ENCODE measurements at places on chromosomes 12 and 14. TPM values are rescaled to one million over a fixed set of nuclear protein-coding genes. Genes with fewer than 3 reads are reported as not detected.

The ZNF891 gene
- total RNA-seq = 1.8 TPM

The DAO gene
- total RNA-seq = not detected

The ZNF384 gene
- total RNA-seq = 56.2 TPM

- no peak overlapping the region for H3K4me3 ChIP-seq
- no peak overlapping the region for H3K27ac ChIP-seq
- H3K4me1 ChIP-seq = peaks cover 27% of the 10 kb centered on the region
- H3K27me3 ChIP-seq = no peaks in the 10 kb centered on the region
These were observed 1.9 kb upstream of the DHRS4 start for GRCh38 chr14:23951590-23952201.

The LPAR5 gene
- total RNA-seq = 0.48 TPM

The PTCSC3 gene
- not detected for total RNA-seq

The PTGDR gene
- not detected for total RNA-seq

The FAM177A1 gene
- 107 TPM for total RNA-seq

The RPS6KL1 gene
- total RNA-seq = 6.5 TPM

DNA sequence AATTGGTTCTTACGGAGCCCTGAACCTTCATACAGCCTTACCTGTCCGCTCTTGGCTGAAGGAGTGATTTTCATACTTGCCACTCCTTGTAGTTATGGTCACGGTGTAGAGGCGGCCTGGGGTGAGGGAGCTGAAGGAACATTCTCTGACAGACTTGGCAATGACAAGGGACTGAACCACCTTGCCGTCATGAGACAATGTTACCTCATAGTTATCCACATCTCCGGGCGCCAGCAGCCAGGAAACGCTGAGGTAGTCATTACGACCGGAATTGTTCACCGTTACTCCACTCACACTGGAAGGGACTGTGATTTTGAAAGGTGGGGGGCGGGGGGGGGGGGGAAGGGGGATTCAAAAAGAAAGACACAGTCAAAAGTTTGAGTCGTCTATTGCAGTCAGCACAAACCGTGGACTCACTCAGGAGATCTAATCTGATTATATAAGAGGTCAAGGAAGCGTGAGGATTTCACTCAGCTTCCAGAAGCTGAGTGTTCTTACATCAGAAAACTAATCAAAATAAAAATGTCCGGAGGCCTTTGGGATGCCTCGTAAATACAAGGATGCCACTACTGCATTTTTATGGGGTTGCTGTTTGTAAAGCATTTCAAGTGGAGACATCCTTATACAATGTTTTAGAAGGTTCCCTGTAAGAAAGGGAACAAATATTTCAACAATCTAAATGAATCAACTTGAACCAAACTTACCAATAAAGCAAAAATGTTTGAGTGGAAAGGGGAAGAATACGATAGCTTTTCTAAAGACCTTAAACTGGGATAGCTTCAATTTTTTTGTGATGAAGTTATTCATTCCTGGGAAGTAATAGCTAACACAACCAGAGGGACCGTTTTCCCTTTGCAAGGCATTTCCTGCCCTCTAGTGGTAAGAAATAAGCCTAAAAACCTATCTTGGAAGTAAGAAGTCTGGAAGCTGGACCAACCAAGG lies 60.6 kb downstream of the PTPRB start:
- H3K27ac ChIP-seq = no peak overlapping the region
- H3K4me1 ChIP-seq = peaks cover 11% of the 10 kb centered on the region
- no peaks in the 10 kb centered on the region for H3K27me3 ChIP-seq
- no peak for DNase-seq
- H3K4me3 ChIP-seq = no peak overlapping the region
- no peaks in the 10 kb centered on the region for H3K36me3 ChIP-seq

The P3H3 gene
- total RNA-seq = 114 TPM

All from chondrocyte (in vitro differentiated cells).